GF-D8 (cell line): ENCODE measurements at places on chromosomes 12 and 14.

GRCh38 chr12:124655698-124656516 lies 88.5 kb upstream of the NCOR2 start:
- no peak for DNase-seq

- DNase-seq = no peak
Measured at GRCh38 chr12:92442782-92443181, 260.0 kb upstream of the PLEKHG7 start.

DNA sequence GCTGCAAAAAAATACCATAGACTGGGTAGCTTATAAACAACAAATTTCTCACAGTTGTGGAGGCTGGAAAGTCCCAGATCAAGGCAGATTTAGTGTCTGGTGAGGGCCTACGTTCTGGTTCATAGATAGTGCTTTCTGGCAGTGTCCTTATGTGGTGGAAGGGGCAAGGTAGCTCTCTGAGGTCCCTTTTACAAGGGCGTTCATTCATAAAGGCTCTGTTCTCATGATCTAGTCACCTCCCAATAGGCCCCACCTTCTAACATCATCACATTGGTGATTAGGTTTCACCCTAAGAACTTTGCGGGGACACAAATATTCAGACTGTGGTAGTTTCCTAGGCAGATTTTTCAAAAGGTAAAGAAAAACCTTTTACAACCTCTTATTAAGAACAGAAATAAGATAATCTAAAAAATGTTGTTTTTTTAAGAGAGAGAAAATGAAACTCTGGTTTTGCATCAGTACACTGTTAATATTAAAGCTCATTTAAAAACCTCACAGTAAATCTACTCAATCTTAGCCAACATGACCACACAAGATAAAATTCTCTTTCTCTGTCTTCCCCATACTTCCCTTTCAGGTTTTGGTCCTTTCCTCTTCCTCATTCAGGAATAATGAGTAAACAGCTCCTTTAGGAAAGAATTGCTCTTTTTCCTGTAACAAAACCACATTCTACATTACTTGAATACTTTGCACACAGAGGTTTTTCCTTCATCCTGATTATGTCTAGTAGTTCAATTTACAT lies 117.5 kb downstream of the UNC79 start:
- no peak for DNase-seq

- DNase-seq = no peak
Measured at GRCh38 chr14:104892531-104893434, 27.7 kb downstream of the CEP170B start.

- DNase-seq = no peak
Measured at GRCh38 chr12:4552191-4552590, 9.8 kb upstream of the DYRK4 start.

DNA sequence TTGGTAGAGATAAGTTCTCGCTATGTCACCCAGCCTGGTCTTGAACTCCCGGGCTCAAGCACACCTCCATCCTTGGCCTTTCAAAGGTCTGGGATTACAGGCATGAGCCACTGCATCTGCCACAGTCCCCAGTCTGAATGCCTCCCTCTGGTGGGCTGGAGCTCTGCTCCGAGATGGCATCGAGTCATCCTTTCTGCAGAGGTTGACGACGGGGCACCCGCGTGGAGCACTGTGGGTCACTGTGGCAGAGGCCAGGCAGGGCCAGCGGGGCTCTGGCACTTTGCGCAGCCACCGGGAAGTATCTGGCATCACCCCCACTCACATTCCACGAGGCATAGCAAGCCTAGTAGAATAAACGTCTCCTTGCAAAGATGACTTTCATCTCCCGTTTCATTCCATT lies 163.3 kb upstream of the DIO3 start:
- no peak for DNase-seq

- DNase-seq = no peak
Measured at GRCh38 chr12:52300796-52301691, 9.7 kb upstream of the KRT81 start.

- DNase-seq = no peak
Measured at GRCh38 chr14:46581036-46581671, 70.4 kb downstream of the RPL10L start.

GRCh38 chr12:77115471-77115870 lies 50.1 kb upstream of the E2F7 start:
- no peak for DNase-seq

GRCh38 chr12:24378548-24379407 lies 429.3 kb upstream of the SOX5 start:
- no peak for DNase-seq

DNA sequence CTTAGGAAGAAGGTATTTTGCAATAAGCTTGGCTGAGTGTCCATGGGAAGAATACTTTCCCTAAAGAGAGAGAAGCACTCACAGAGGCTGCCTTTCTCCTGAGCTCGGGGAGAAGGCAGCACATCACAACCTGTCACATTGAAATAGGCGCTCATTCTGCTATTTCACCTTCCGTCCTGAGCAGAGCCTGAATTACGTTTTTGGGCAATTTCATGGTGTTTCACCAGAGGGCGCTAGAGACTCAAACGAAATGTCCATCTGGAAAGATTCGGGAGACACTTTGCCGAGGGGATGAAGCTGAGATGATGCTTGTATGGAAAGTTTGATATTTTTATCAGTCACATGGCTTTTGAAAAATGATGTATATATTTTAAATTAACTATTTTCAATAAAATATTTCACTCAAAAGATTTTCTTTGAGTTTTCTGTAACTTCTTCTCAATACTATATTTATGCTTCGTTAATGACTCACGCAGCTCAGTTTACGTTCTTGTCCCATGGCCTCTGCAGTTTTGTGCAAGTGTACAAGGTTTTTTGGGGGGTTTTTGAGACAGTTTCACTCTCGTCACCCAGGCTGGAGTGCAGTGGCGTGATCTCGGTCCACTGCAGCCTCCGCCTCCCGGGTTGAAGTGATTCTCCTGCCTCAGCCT lies 17.4 kb upstream of the B4GALNT3 start:
- no peak for DNase-seq

- DNase-seq = no peak
Measured at GRCh38 chr12:26523708-26524150, 309.3 kb downstream of the ITPR2 start.

DNA sequence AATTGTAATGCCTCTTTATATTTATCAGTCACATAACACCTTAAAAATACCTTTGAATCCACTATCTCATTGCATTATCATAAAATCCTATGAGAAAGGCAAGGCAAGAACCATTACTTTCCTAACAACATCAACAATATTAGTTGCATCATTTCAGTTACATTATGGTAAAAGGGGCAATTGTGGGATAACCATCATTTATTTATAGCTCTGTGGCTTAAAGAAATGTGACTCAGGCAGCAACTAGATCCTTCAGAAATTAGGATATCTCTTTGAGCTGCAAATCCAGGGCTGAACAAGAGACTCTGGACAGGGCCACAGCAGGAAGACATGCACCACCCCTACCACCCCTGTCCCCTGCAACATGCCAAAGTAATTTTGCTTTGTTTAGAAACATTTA lies 36.4 kb downstream of the EPS8 start:
- no peak for DNase-seq

GRCh38 chr12:72256725-72257124 lies 15.4 kb upstream of the TRHDE start:
- no peak for DNase-seq

DNA sequence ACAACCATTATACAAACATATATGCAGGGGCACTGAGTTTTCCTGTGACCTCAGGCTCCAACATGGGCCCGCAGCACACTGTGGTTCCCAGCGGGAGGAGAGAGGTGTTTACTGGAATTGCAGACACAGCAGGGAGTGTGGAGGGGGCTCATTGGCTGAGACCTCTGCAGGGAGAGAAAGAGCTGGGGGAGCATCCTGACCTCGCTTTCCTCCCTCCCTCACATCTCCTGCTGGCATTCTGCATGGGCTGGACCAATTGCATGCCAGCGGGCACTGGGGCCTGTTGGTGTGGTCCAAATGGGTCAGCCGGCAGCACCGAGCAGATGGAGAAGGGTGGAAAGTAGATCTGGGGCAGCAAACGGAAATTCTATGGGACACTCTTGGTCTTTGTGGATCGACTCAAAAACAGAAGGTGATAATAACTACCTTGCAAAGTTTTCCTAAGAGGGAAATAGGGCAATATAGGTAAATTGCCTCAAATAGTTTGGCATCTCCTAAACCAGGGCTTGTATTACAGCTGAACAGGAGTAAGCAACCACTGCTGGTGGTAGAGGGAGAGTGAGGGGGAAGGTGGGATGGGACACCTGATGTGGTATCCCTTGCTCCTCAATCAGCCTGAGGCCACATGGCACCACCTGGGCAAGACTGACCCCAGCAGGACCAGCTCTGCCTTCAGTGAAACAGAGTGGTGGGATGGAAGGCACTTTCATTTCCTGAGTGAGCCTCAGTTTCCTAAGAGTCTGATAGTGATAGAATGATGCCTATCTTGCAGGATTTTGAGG lies 86.9 kb downstream of the NTF3 start:
- DNase-seq = no peak

DNA sequence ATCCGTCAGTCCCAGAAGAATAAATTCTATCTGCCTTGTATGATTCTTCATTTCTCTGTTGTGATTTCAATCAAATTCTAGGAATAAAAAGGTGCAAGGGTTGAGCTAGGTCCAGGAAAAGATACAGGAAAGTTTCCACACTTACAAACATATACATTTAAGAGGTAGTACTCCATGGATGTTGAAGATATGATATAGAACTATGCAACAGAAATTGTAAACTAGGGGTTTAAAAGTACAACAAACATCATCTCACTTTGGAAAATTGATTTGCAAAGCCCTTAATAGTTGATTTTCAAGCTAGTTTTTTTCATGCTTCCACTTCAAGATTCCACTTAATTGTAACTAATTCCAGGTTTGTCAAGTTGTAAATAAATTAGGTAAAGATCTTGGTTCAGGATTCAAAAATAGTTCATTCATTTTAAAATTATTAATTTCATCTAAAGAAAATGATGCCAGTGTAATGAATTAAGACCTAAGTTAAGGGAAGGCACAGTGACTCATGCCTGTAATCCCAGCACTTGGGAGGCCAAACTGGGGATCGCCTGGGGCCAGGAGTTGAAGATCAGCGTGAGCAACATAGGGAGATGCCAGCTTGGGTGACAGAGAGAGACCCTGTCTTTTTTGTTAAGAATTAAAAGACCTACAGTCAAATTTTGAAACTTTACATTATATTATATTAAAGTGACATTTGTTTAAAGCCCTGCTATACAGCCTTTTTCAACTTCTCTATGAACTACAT lies at the start of gene OR6C70:
Gene OR6C70 (minus strand): TSS at position 51 of the 742 bp plus-strand sequence. CDS start 0 bp downstream, at position 51.
- no peak for DNase-seq
